ENCODE measurements at places on chromosomes 2 and 18.

GRCh38 chr18:57063601-57064103, 83.2 kb upstream of the BOD1L2 start:
- DNase-seq = no peak

- DNase-seq = peak; percentile 47
These were observed 136.6 kb downstream of the INSIG2 start for GRCh38 chr2:118224895-118225311.

GRCh38 chr2:20472569-20472968, 25.7 kb downstream of the RHOB start:
- DNase-seq = no peak

DNA sequence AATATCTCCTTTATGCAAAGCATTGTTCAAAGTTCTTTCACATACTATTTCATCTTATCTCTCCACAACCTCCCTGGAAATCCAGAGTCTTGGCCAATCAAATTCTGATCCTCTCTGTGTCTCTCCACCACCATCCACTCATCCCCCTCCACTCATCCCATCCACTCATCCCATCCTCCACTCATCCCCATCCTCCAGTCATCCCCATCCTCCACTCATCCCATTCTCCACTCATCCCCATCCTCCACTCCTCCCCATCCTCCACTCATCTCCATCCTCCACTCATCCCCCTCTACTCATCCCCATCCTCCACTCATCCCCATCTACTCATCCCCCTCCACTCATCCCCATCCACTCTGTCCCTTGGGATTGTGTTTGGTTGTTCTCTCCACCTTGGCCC, 101.1 kb downstream of the BCL2 start:
- DNase-seq = no peak

GRCh38 chr2:235027558-235028214, 75.9 kb downstream of the SH3BP4 start:
- DNase-seq = no peak

GRCh38 chr2:1972948-1973347, 228.6 kb upstream of the PXDN start:
- no peak for DNase-seq

- no peak for DNase-seq
These were observed 39.3 kb upstream of the ELAC1 start for GRCh38 chr18:50928551-50928950.

- DNase-seq = no peak
These were observed 25.4 kb downstream of the KIF5C start for GRCh38 chr2:148900350-148900837.

DNA sequence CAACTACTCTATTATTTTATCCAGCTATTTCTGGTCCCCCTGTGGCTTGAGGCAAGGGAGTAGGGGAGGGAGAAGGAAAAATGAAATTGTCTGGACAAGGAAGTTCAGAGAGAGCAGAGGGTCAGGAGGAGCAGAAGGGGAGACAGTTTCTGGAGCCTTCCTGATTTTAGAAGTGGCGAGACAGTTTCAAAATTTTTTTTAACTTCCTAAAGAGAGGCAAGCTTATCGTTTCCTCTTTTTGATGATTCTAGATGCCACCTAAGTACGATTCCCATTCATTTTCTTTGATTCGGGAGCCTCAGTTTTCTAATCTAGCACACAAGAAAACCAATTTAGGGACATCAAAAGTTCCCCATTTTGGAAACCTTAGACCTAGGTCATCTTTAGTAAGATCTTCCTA, 96.9 kb upstream of the B3GNT2 start:
- no peak for DNase-seq

- no peak for DNase-seq
These were observed 25.4 kb downstream of the CD8A start for GRCh38 chr2:86765310-86765695.

- no peak for DNase-seq
These were observed 120.7 kb upstream of the PXDN start for GRCh38 chr2:1864981-1865421.

GRCh38 chr2:239433777-239434403, 33.1 kb upstream of the HDAC4 start:
- no peak for DNase-seq

GRCh38 chr2:18243816-18244215, 316.6 kb downstream of the RDH14 start:
- peak; percentile 84 for DNase-seq

DNA sequence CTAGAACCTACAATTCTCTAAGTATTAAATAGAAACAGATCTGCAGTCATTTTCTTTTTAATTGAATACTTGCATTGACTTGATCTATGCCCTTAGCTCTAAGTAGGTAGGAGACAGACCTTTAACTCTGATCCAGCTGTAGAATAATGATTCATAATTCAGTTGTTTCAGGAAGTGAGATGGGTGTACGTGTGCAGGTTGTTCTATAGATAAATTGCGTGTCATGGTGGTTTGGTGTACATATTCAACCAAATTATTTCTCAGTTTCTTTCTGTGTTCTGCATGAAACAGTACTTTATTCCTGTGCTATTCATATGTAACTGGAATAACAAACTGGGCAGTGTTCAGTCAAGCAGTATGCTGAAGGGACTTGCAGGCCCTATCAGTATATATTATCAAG, 34.3 kb upstream of the CD226 start:
- no peak for DNase-seq

GRCh38 chr2:42314892-42315468, 46.0 kb downstream of the COX7A2L start:
- no peak for DNase-seq

GRCh38 chr2:82487354-82487753, 1971.7 kb downstream of the SUCLG1 start:
- no peak for DNase-seq

DNA sequence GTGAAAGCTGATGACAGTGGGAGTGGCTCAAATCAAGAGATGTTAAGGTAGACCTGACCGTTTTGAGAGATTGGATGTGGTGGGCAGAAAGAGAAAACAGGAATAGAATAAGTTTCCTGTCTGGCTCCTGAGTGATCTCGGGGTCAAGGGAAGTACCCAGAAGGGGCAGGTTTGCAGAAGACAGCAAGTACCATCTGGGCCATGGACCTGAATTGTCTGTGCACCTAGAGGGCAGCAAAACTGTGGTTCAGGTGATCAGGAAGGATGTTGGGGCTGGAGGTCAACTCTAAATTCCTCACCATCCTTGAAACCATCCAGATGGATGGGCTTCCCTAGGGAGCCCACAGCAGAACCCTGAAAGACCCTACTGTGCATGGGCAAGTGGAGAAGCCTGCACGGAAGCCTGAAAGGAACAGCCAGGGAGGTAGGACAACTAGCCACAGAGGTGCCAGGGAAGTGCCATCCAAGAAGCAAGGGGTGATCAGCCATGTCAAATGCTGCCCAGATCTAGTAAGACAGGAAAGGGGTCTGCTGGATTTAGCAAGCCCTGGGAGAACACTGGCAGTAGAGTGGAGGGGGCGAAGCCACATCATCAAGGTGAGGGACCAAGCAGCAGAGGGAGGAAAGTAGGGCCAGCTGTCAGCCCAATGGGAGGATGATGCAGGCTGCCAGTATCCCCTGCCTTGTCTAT, 8.0 kb downstream of the TEX261 start:
- DNase-seq = no peak

- no peak for DNase-seq
These were observed 22.7 kb downstream of the EPC2 start for GRCh38 chr2:148667113-148667836.

- no peak for DNase-seq
These were observed 232.3 kb downstream of the RIT2 start for GRCh38 chr18:42883169-42883568.

- DNase-seq = no peak
These were observed 46.4 kb downstream of the ZNF521 start for GRCh38 chr18:25305584-25305983.

DNA sequence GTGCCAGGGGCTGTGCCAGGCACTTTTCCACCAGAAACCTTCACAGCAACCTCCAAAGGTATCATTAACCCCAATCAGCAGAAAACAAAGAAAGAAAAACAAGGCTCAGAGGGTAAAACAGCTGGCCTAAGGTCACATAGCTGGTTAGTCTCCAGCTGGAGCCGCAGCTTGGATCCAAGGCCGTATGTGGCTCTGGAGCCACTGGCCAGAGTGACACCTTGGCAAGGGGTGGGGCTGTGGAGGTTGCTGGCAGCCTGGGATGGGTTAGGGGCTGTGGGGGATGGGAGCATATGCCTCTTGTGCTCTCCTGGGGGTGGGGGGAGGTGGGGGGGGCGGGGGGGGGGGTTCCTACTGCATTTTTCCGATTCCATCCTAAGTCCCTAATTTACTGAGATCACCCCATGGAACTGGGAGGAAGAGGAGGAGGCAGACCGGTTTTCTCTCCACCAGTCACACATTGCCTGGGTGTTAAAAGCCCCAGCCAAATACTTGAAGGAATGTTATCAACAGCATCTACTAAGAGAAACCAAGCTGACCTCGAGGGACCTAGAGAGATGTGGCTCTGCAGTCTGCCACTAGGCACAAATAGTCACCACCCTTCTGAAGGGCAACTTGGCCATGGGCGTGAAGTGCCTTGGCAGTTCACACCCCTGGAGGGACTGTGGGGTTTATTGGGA, 8.0 kb downstream of the HAAO start:
- DNase-seq = no peak

- no peak for DNase-seq
These were observed 73.2 kb downstream of the CAPN13 start for GRCh38 chr2:30733876-30734520.

DNA sequence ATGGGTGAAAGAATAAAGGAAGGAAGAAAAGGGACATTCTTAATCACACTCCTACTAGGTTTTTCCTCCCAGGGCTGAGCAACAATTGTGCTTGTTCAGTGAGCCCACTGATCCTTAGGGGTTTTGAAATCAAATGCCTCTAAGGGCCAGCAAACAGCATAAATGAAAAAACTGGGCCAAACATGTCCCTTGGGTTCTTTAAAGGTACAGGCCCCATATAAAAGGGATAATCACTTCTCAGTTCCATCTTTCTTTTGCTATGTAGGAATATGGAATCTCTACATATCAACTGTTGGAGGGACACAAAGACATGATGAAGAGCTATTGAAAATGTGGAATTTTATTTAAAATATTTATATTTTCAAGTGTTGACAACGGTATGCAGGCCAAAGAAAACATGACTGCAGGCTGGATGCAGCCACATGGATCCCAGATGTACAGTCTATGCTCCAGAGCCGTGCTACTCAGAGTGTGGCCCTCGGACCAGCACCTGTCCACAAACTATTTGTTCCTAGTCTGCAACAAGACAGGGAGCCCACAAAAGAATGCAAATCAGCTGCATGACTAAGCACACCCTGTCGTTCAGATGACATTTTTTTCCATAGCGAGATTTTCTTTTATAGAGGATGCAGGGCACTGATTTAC, 110.0 kb downstream of the CDH20 start:
- no peak for DNase-seq

DNA sequence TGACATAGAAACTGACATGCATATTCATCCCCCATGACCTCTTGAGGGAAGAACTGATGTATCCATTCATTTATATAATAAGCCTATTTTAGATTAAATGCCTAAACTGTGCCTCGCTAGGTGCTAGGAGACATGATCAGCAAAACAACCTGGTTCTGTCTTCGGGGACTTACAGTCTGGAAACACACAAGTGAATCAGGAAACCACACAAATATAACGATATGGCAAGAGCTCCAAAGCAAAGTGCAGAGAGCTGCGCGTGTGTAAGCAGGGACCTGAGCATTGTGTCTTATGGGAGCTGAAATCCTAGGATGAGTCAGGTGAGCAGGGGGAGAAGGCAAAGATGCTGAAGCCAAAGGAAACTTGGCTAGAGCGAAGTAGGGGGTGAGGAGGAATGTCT, 120.6 kb downstream of the NRP2 start:
- DNase-seq = no peak

DNA sequence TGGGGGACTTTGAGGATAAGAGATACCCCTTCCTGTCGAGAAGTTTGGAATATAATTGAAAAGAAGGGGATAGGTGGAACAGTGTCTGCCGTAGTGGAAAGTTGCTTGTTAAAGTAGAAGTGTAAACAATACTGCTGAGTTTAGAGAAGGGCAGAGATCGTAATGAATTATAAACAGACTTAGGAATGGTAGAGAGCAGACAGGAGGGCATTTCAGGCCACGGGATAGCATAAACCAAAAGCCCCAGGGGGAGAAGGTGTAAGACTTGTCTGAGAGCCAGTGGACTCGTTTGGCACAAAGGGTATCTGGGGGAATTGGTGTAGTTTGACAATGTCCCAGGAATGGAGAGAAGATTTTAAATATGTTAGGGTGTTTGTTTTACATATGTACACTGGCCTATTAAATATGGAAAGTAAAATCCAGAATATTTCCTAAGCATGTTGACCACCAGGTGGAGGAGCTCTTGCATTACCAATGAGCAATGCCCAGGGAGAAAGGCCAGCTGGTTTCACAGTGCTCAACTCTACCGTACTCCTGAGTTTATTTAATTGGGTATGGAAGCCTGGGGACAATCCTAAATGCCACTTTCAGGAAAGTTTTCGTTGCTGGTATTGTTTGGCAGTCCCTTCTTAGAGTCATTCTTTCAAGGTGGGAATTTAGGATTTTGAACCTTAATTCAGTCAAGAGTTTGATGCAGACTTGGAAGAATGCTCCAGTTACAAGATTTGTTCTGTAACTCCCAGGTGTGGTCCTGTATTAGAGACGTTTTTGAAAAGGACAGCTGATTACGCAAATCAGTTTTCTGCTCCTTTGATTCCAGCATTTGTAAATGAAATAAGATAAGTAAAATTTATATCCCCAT, 7.5 kb downstream of the COPS8 start:
- peak; percentile 11 for DNase-seq

DNA sequence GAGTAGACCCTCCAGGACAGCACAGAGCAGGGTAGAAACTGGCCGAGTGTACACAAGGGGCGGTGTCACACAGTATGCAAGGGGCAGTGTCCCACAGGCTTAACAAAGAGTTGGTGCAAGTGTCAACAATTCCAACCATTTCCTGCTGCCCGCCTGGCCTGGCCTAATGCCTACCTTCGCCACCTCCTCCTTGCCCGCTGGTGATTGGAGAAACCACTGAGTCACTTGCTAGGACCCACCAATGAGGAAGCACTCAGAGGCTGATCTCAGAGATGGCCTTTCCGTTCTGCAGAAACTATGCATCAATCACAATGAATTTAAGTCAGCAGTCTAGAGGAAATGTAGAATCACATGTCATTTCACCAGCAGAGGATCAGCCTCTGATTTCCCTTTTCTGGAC, 263.3 kb upstream of the PKDCC start:
- DNase-seq = no peak

DNA sequence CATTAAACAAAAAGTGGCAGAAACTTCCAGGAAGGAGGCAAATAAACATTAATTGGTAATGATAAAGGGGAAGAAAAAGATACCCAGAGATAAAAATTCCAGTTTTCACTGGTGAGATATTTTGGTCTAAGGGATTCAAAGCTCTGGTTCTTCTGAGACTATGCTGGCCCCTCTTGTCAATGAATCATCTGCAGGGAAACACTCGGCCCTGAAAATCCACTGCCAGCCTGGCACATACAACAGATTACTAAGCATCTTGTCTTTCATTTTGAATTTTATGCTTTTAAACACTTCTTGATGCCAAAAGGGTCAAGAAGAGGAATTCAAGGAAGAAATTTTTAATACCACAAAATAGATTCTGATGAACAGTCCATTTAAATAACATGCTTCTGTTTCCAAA, 1603.8 kb upstream of the ZEB2 start:
- DNase-seq = no peak
